ENCODE measurements at places on chromosomes 5 and 9.

DNA sequence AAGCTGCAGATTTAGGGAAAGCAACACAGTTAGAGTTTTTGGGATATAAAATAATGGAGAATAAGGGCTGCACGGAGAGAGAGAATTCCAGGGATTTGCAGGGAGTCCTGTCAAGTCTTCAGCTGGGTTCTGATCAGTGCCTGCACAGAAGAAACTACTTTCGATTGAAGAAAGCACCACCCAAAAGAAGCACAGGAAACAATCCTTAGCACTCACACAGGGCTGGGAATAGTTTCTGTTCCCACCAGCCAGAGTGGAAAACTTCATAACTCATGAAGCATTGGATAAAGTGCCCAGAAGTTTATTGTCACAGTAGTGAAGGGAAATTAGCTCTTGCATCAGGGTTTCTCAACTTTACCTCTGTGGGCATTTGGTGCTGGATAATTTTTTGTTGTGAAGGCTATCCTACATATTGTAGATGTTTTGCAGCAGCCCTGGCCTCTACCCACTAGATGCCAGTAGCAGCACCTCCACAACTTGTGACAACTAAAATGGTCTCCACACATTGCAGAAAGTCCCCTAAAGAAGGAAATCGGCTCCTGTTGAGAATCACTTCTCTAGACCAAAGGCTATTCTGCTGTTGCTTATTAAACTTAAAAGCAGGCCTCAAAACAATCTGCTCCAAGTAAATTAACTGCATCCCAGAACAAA is 71.0 kb upstream of the FAM120A start:
- no peak for DNase-seq

- DNase-seq = no peak
These were observed 216.9 kb downstream of the SH3GL2 start for GRCh38 chr9:17795744-17796143.

GRCh38 chr9:28668158-28668557 is 1094.9 kb upstream of the C9orf72 start:
- DNase-seq = no peak

DNA sequence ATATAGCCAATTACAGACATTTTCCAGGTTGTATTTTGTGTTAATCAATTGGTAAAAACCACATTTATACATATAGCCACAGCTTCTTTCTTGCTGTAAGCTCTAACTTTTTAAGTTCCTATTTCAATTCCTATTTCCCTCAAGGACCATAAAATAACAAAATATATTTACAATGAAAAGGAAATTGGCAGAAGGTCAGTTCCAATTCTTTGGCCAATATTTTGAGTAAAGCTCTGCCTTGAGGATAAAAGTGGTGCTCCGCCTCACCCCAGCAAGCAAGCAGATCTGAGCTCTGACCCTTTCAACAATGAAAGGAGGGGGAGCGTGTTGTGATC is 203.4 kb upstream of the RASEF start:
- DNase-seq = no peak

GRCh38 chr9:71552480-71552879 is 215.8 kb downstream of the CEMIP2 start:
- DNase-seq = peak; percentile 21

All from D341Med (cell line).